ENCODE measurements at places on chromosomes 4 and X.

DNA sequence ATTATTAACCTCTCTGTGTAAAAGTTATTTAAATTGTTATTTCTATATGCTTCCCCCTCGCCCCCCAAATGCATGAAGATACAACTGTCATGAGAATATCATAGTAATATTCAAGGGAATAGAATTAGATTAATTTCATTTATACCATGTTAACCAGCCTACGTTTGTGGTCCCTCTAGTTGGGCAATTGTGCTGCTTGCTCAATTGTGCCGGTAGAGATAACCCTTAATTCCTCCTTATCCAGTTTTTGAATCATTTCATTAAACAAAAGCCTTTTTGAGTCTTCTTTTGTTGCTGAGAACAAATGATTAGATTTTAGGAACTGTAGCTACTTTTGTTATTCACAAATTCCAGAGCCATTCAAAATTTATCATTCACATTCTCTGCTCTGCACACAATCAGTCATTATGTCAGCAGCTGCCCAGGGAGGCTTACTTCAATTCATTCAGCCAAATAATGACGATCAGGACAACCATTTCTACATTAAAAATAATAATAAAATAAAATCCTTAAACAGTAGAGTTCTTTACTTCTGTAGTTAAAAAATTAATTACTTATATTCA, 98.1 kb downstream of the ADGRL3 start:
- DNase-seq: no peak

- no peak for DNase-seq
Measured at GRCh38 chr4:173998471-173999144, 284.9 kb downstream of the FBXO8 start.

DNA sequence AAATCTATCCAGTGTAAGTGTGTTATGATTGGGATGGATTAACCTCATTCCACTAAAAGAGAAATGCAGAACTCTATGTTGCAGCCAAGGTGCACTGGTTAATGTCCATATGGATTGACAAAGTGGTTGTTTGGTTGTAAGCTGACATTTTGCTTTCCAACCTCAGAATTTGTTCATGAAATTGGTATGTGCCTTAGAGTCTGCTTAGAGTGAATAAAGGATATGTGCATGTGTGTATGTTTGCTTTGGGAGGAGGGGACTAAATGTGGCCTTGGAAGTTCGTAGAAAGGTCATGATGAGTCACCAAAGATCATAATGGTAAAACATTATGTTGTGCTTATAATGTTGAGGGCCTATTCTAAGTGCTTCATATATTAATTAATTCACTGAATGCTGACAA, 44.1 kb upstream of the MBNL3 start:
- DNase-seq: no peak

DNA sequence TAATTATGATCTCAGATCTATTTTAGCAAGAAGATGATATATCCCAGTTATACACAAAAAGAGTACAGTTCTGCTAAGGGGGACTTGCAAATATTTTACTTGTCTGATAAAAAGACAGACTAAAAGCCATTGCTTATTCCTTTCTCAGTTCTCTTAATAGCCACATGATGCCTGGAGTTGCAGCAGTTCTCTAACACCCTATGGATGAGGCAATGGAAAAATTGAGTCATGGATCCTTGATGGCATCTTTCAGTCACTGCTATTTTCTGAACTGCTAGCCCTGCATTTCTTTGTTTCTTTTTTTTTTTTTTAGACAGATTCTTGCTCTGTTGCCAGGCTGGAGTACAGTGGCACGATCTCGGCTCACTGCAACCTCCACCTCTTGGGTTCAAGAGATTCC, 1956.7 kb downstream of the C4orf33 start:
- no peak for DNase-seq

DNA sequence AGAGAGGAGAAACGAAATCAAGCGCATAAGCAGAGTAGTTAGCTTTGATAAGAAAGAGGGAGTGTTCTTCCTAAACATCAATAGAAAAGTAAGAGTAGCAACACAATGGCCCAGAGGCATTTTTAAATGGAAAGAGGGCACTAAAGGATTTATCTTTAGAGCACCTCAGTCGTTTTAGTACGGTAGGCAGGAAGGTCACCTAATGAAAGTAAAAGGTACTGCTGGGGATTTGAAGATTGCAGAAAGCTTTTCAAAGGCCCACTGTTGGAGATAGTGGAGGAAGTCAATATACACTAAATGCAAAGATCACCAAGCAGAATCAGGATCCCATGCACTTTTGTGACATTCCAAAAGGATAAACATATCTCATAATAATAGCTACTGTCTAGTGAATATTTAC, 667.7 kb upstream of the GRID2 start:
- DNase-seq: no peak

- DNase-seq: no peak
Measured at GRCh38 chrX:1453951-1454785, 1.5 kb upstream of the ASMTL start.

- DNase-seq: no peak
Measured at GRCh38 chr4:98298022-98298421, 36.8 kb downstream of the RAP1GDS1 start.

- DNase-seq: no peak
Measured at GRCh38 chr4:6647582-6648230, 7.2 kb downstream of the MRFAP1 start.

GRCh38 chr4:30867427-30867826, 147.3 kb downstream of the PCDH7 start:
- no peak for DNase-seq

- DNase-seq: no peak
Measured at GRCh38 chr4:154205471-154205870, 286.1 kb downstream of the DCHS2 start.

DNA sequence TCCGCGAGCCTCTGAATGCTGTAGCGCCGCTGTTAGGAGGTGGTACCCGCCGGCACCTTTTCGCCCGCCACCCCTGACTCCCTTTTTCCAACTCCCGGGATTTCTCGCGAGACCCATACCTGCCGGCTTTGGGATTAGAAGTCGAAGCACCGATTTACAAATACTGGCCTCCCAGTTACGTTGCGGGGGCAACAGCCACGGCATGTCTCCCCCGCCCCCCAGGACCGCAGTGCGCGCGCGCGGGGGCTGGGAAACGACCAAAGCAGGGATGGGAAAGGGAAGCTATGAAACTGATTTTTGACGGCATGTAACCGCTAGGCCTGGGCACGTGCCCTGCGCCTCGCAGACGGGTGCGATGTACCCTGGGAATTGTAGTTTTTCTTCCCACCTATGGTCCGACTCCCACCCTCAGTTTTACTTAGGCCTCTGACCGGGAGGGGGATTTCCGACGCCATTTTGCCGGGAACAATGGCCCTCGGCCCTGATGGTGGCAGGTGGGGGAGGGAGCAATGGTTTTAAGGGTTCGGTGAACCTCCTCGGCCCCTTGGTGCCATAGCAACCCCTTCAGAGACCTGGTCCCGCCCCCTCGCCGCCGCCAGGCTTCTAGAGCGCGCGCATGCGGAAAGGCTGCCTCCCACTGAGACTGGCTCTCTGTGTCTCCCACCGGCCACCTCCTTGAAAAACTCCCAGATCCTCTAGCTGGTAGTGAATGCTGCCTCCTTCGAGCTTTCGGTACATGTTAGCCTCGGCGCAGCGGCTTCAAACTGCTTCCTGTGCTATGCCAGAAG, 772 bp upstream of the WNK3 start:
- DNase-seq: no peak

DNA sequence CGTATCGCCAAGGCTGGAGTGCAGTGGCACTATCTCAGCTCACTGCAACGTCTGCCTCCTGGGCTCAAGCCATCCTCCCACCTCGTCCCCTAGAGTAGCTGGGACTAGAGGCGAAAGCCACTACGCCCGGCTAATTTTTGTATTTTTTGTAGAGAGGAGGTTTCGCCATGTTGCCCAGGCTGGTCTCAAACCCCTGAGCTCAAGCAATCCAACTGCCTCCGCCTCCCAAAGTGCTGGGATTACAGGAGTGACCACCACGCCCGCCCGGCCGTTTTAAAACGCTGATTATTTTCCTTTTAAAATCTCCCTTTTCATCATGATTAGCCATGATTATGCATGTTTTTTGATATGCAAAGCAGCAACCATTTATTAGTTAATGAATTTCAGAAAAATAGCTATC, 2.2 kb downstream of the N4BP2 start:
- DNase-seq: no peak

- DNase-seq: no peak
Measured at GRCh38 chrX:21730026-21730425, 27.9 kb downstream of the SMPX start.

GRCh38 chrX:112071132-112071531, 11.4 kb downstream of the TRPC5 start:
- no peak for DNase-seq

DNA sequence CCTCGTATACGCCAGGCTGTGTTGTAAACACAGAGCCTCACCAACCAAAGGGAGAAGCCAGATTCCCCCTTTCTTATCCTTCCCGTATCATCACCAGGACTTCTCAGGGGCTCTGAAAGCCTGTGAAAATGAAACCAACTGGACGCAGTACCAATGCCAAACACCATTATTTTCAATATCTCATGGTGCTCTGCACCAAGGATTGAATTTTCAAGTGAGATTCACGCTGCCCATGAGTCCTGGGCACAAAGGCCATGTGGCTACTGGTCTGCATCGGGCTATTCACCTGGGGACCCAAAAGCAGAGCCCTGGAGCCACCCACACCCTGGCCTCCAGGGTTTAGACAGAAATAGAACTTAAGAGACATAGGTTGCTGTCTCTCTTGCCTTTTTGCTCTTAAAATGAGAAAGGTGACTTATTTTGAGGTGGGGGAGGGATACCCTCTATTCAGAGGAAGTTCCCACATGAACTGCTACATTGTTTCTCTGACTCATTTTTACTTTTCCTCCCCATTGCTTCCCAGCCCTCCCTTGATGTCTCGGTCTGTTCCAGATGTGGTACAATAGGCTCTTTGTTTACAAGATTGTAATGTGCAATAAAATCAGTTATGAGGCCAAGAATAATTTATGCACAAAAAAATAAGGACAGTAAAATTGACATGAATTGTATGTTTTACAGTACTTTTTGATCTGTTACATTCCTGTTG, 55.4 kb downstream of the MAML3 start:
- DNase-seq: peak; percentile 24

DNA sequence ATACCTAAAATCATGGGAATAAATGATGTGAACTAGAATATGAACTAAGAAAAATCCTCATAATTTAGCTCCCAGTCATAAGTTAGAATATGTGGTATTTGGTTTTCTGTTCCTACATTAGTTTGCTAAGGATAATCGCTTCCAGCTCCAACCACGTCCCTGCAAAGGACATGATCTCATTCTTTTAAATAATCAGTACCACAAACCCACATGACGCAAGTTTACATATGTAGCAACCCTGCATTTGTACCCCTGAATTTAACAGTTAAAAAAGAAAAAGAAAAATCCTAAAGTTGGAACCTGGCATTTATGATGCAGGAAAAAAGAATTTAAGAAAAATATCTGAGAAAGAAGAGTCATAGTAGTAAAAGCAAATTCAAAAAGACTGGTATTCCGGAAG, 13.3 kb downstream of the UBA6 start:
- DNase-seq: no peak

GRCh38 chrX:115602729-115603389, 41.9 kb downstream of the PLS3 start:
- no peak for DNase-seq

DNA sequence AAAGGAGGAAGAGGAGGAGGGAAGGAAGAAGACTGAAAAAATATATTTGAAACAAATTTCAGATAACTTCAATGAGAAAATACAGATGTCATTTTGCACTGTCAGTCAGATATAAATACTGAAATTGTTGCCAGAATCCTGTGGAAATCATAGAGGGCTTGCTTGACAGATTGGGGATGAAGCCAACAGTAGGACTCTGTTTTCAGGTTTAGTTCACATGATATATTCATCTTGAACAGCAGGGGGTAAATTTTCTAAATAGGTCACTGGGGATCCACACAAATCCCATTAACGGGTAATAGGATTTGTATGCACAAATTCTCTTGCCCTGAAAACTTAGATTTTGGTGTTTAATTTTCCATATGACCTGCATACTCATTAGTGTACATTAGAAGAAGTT, 103.3 kb upstream of the PCDH18 start:
- no peak for DNase-seq

GRCh38 chr4:173168396-173169177, at the start of gene GALNT7:
TSS of gene GALNT7 (plus strand) at chr4:173168811. CDS start at chr4:173168836, 25 bp downstream.
- peak; percentile 57 for DNase-seq

GRCh38 chr4:116328261-116328860, 757.0 kb downstream of the TRAM1L1 start:
- DNase-seq: no peak

GRCh38 chrX:28979877-28980276, 392.6 kb downstream of the IL1RAPL1 start:
- DNase-seq: no peak

DNA sequence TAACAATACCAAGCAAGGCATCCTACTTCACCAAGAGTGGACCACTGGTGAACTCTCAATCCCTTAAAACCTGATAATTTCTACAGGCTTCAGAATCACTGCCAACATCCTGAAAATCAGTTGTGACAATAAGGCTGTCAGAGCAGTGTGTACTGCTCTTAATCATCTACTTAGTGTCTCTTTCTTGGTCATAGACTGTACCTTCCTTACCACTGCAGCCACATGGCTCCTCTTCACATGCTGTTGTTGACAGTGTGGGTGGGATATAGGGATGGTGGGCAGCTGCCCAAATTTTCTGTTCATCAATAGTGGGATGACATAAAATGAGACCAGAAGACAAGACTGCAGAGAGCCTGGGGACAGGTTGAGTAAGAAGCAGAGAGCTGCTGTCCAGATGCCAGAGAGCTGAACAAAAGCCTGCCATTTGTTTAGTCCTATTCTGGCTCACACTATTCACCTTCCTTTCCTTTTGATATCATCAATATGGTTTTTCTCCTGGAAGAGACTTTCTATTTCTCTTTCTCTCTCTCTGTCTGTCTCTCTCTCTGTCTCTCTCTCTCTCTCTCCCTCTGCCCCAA, 178.9 kb downstream of the MGST2 start:
- no peak for DNase-seq

GRCh38 chrX:1422135-1422465, 30.2 kb upstream of the SLC25A6 start:
- DNase-seq: no peak

- DNase-seq: peak; percentile 65
Measured at GRCh38 chr4:123564758-123565346, 168.3 kb downstream of the SPRY1 start.

- DNase-seq: no peak
Measured at GRCh38 chr4:153369021-153369420, 24.5 kb downstream of the MND1 start.

DNA sequence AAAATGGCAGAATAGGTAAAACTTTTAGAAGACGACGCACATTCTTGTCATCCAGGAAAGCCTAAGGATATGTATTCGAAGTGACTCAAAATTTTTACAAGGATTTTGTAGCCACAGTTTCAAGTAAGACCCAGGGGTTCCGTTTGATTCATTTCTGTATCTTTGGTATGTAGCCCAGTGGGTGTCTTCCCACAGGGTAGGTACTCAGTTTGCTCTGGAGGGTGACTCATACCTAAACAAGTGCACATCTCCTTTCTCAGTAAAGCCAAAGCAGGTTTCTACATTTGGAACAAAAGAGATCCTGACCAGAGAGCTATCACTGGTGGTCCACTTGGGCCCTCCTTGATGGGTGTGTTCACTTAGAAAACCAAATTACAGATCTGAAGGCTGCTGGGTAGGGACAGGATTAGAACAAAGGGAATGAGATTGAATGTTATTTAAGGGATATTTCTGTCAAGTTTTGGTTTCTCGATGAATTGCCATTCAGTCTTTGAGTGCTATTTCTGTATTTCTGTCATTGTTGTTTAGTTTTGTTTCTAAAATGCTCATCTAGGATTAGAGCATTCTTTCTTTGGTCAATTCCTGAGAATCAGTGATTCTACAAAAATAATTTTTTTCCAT, 56.1 kb downstream of the PLS3 start:
- DNase-seq: no peak

- no peak for DNase-seq
Measured at GRCh38 chr4:92231511-92231910, 72.3 kb upstream of the GRID2 start.
